ENCODE measurements at places on chromosomes 4 and X.

- DNase-seq: no peak
These were observed 55.1 kb downstream of the SH3RF1 start for GRCh38 chr4:169215656-169216055.

GRCh38 chr4:111797455-111798163, 347.6 kb upstream of the FAM241A start:
- no peak for DNase-seq

GRCh38 chr4:181661090-181661489, 582.1 kb upstream of the TENM3 start:
- DNase-seq: no peak

- DNase-seq: no peak
These were observed 5.6 kb downstream of the SDAD1 start for GRCh38 chr4:75985116-75985515.

- peak; percentile 58 for DNase-seq
These were observed 132.5 kb downstream of the ARHGAP6 start for GRCh38 chrX:11533199-11533651.

DNA sequence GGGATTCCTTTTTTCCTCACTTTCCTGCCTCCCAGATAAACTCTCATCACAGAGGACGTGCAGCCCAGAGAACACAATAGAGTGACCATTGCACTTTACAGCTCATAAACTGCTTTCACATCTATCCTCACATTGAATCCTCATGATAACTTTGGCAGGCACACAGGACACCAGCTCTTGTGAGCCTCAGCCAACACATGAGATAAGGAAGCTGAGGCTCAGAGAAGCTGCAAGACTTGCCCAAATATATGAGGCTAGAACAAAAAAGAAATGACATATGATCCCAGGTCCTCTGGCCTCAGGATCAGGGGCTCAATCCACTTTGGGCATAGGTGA, 85.0 kb upstream of the CPEB2 start:
- no peak for DNase-seq

- no peak for DNase-seq
These were observed 817.0 kb downstream of the CENPC start for GRCh38 chr4:66728280-66728679.

DNA sequence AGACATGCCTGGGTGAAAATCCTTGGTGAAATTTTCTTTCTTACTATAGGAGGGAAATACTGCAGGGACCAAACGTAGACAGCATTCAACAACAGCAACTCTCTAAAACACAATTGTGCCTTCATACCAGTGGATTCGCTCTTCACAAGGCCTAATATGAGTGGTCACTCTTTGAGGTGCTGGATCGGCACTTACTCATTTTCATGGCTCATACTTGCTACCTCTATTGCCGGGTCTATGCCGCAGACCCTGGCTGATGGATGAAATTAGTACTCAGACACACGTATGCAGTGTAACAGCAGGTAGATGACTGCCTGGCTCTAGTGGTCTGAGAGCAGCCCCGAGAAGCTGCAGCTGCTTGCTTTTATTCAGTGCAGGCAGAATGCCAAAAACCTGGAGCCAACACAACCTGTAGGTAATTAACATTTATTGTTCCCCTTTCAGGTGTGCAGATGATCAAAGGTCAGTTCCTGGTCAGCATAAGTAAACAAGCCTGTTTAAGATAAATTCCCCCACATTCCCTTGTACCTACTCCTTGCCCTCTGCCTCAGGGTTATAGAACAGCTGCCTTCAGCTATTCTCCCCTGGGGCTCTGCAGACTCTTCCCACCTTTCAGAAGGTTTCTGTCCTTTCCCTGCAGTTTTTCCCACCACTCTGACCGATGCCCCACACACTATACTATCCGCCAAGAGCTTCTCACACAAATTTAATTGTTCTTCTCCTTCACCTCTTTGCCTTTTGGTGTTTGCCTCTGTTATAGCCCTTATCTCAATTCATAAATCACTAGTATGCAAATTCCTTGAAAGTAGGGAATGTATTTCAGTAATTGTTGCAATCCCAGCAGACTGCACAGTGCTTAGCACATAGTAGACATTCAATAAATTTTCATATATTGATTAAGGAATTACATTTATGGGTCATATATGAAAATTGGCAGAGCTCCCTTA, 210.0 kb downstream of the SPANXN3 start:
- no peak for DNase-seq

DNA sequence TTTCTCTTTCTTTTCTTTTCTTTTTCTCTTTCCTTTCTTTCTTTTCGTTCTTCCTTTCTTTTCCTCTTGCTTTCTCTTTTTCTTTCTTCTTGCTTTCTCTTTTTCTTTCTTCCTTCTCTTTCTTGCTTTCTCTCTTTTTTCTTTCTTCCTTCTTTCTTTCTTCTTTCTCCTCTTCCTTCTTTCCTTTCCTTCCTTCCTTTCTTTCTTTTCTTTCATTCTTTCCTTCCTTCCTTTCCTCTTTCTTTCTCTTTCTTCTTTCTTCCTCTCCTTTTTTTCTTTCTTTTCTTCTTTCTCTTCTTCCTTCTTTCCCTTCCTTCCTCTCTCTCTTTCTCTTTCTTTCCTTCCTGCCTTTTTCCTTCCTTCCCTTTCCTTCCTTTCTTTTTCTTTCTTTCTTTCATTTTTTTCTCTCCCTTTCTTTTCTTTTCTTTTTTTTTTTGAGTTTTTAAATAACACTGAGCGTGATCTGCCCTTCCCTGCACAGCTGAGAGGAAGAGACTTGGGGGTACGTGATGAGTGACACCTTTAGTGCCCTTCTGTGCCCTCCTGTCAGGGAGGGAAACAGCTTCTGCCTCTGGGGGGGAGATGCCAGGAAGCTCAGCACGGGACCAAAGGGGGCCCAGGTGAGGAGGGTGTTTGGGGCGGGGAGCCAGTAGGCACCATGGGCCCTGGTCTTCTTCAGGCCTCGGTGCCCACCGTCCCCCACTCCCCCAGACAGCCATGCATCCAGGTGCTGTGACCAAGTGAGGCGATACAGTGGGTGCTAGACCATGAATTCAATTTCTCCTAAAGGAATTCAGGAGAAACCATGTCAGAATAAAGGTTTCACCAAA, 36.6 kb upstream of the CDKN2AIP start:
- no peak for DNase-seq

- DNase-seq: no peak
These were observed 10.3 kb upstream of the UGT2B11 start for GRCh38 chr4:69224891-69225290.

DNA sequence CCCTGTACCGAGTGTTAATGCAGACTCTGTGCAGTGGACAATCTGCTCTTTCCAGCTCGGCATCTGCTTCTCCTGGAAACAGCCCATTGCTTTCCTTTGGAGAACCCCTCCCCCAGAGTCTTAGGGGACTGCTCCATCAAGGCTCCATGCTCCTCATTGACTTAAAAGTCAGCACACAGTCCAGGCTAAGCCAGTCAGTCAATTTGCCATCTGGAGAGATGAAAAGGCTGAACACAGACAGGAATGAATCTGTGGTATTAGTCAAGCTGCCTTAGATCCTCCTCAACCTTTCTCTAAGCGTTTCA, 20.3 kb downstream of the ATP8A1 start:
- peak; percentile 50 for DNase-seq

DNA sequence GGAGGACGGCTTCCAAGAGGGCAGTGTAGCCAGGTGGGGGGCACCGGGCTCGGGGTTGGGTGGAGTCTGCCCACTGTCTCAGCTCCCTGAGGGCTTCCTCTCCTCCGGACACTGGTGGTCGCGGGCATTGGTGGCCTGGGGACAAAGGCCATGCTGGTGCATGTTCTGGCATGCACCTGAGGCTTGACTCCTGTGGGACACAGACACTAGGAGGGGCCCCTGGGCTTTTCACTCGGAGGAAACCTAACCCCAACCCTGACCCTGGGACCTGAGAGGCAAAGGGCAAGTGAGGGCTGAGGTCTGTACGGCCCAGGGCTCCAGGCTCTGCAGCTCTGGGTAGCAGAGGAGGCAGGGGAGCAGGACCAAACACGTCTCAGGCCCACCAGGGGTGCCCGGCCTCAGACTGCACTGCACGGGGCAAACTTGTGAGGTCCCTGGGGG, 22.3 kb upstream of the FGFR3 start:
- no peak for DNase-seq

DNA sequence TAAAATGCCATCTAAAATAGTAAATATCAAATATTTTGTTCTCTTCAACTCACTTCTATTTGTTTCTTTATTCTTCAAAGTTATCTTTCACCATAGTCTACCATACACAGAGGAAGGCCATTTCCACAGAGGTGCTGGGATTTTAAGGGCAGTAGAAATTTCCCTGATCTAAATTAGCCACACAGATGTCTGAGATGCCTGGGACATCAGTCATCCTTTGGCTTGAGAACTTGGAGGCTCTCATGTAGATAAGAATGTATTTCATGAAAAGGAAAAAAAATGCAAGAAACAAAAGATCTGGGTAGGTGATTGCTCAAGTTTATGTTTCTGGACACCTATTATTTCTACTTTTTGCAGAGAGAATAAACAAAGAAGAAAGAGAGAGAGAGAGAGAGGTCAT, 1008.2 kb downstream of the NLGN4X start:
- DNase-seq: no peak

GRCh38 chrX:95860127-95860526, 824.5 kb upstream of the DIAPH2 start:
- DNase-seq: no peak

DNA sequence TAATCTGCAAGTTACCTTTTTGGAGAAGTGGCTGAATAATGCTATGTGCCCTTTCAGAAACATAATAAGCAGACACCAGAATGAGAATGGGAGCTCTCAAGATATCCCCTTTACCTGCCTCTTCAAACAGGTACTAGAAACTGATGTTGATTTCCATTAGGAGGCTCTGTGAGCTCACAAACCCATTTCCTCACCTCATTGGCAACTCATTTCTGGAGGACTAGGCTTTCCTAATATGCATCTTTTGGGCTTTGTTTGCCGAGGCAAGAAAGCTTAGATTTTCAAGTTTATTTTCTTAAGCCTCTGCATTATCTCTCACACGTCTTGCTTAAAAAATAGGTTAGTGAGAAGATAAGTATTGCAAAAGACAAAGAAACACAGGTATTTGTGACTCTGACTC, 313.1 kb upstream of the IRS4 start:
- DNase-seq: no peak

GRCh38 chrX:128517691-128518090, 465.5 kb upstream of the ACTRT1 start:
- no peak for DNase-seq

DNA sequence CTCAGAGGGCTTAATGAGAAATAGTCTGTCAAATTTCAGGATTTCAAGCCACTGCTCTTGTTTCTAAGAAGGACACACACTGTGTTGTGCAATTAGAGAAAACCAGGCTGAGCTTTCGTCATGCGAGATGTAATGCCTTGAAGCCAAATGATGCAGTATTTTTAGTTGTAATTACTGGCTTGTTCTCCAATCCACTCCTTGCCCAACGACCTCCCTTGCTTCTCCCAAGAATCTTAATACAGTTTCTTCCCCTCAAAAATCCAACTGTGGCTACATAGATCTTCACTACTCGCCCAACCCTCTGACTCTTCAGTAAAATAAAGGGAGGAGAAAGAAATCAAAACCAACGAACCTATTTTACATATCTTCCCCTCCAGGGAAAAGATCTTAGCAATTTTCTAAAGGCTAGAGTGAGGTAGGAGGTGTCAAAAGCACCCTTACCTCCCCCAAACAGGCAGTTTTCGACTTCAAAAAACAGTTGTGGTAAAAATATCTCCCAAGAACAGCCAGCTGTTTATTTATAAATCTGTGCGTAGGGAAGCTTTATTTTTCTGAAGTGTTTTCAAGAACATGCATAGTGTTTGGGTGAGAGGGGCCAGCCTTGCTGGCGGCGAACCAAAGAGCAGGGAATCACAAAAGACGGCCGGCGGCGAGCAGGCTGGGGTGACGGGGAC, 68.7 kb downstream of the MGST2 start:
- no peak for DNase-seq

GRCh38 chr4:111228874-111229273, 606.0 kb upstream of the PITX2 start:
- DNase-seq: no peak

GRCh38 chr4:13325744-13326143, 158.4 kb downstream of the RAB28 start:
- no peak for DNase-seq

DNA sequence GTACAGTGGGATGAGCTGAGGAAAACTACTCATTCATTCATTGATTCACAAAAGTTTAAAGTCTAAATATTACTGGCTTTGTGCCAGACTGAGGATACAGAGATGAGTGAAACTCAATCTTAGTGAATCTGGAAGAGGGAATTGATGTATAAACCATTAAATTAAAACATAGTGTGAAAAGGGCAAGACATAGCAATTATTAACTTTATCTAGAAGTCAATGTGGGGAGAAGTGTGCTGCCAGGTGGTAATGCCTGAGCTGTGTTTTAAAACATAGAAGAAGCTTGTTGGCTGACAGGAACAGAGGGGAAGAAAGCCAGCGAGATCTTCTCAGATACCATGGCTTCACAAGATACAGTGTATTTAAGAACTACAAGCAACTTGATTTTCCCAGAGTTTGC, 153.4 kb downstream of the BMPR1B start:
- DNase-seq: no peak

DNA sequence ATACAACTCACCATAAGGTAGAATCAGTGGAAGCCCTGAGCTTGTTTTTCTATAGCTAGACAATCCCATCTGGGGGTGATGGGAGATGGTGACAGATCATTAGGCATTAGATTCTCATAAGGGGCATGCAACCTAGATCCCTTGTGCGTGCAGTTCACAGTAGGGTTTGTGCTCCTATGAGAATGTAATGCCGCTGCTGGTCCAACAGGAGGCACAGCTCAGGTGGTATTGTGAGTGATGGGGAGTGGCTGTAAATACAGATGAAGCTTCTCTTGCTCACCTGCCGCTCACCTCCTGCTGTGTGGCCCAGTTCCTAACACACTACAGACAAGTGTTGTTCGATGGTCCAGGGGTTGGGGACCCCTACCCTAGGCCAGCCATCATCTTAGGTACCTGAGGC, 5.9 kb upstream of the GATB start:
- DNase-seq: no peak

DNA sequence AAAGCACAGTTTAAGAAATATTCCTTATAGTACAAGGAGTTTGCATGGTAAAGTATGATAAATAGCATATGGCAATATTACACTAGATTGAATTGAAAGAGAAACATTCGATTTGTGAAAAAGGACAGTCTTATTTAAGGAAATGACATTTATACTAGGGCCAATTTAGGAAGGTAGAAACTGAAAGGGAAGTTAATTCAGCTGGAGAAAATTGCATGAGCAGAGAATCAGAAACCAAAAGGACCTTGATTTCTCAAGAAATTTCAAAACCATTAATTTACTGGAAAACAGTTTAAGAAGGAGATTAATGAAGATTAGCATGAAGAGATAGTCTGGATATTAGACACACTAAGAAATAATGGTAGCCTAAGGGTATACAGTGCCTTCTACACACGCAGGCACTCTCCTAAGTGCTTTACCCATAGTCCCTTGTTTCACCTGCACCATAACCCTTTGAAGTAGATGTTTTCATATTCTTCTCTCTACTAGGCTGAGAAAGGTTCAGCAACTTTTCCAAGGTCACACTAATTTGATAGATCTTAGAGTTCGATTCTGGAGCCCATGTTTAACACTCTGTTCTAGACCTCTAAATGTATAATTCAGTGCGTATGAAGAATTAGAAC, 259.1 kb upstream of the SLIT2 start:
- DNase-seq: no peak

- no peak for DNase-seq
These were observed 176.9 kb upstream of the PPP1R2C start for GRCh38 chrX:42954880-42955279.

Data from NCI-H1694 treated with DMSO at 0.1 percent for 48 hours (cell line).